ENCODE measurements at places on chromosomes 2 and 18.

GRCh38 chr18:29225351-29225750 lies 1048.4 kb upstream of the CDH2 start:
- no peak for DNase-seq

DNA sequence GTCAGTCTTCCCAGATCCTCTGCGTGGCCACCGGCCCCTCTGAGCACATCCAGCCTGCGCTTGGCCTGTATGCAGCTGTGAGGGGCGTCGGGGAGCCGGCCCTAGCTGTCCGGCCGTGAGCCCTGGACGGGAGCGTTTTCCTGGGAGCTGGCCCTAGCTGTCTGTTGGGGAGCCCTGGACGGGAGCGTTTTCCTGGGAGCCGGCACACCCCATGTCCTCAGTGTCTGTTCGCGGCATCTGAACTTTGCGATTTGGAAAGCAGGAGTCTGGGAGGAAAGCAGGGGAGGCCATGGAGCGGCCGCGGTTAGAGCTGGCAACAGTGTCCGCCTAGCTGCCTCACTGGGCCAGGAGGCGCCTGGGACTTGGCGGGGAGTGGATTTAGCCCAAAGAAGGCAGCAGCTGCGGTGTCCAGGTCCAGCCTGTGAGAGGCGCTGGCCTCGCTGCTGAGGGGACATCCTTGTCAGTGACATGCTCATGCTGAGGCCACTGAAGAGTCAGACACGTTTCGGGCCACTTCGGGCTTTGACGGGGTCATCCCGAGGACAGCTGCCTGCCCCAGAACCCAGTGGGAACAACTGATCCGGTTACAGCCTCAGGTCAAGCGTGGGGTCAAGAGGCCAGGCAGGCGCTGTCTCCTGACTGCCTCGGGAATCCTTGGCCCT lies 75.8 kb downstream of the KCNG2 start:
- no peak for DNase-seq

DNA sequence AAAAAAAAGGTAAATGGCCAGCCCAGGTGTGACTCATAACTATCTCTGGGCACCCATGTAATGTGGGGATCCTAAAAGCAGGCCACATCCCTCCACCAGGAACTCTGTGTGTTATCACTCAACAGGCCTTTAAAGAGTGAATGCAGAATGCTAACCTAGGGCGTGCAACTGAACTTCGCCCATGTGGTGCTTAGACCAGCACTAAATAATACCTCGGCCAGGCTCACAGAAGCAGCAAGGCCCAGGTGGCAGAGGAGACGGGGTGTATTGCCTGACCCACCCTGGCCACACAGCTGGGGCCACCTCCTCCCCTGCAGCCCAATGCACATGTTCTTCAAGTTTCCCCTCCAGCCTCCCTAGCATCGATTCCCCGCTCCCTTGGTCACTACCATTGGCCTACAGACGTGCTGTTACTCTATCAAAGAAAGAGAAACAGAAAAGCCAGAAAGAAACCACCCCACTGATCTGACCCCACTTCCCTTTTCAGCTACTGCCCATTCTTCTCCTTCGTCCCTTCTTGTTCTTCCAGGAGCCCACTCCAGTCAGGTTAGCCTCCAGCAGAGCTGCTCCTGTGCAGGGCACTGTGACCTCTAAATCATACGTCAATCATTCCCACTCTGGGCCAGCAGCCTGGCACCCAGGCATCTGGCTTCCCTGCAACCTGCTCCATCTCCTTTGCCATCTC lies 22.0 kb downstream of the FAM178B start:
- DNase-seq: peak; percentile 49

GRCh38 chr2:110744429-110744828 lies 12.1 kb downstream of the ACOXL start:
- DNase-seq: no peak

- no peak for DNase-seq
Observed at GRCh38 chr2:45105050-45105582, 95.9 kb upstream of the SIX2 start.

DNA sequence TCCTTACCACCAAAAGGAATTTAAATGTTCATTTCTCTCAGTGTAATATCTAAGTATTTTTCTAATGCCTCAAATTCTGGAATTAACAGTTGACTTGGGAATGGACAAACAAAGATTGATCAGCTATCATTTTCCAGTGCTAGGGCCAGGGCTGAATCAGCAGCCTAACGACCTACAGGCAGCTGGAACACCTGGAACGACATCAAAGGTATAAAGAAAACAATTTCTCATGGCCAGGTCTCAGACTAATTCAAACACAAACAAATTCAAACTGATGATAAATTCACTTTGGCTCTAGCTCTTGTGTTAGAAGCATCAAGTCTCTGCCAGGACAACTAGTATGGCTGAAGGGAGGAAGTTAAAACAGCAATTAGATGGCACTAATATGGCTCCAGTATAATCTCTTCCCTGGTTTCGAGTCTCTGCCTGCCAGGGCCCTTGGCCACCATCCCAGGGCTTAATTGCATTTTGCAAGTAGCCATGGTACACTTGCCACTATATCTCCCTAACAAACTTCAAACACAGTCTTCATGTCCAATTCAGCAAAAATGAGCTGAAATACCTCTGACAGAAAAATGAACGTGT lies 70.2 kb upstream of the FSHR start:
- no peak for DNase-seq

DNA sequence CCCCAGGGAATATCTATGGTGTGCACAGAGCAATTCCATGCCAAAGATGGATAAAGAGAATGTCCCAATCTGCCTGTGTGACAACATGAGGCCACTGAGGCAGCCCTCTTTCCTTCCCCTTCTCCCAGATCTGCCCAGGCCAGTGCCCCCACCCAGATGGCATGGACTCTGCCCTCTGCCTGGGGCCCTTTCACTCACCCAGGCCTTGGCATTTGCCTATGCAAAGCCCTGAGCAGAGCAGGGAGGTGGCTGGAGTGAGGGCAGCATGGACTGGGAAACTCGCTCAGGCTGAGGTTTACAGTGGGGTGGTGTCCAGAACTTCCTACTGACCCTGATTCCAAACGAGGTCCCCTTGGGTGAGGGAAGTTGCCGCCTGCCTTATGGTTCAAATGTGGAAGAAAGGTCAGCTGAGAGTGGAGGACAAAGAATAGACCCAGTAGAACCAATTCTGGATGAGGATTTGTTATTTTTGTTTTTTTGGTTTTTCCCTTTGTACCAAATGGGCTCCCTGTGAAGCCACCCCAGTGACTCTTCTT lies 8.9 kb downstream of the SH2D6 start:
- DNase-seq: no peak

- no peak for DNase-seq
Observed at GRCh38 chr2:120766470-120767351, 31.0 kb downstream of the GLI2 start.

GRCh38 chr2:12433626-12433990 lies 283.1 kb upstream of the TRIB2 start:
- no peak for DNase-seq

- DNase-seq: no peak
Observed at GRCh38 chr2:190891889-190892288, 11.3 kb downstream of the GLS start.

- no peak for DNase-seq
Observed at GRCh38 chr2:60400462-60401246, 152.8 kb downstream of the BCL11A start.
